ENCODE measurements at places on chromosomes 6 and 20.

DNA sequence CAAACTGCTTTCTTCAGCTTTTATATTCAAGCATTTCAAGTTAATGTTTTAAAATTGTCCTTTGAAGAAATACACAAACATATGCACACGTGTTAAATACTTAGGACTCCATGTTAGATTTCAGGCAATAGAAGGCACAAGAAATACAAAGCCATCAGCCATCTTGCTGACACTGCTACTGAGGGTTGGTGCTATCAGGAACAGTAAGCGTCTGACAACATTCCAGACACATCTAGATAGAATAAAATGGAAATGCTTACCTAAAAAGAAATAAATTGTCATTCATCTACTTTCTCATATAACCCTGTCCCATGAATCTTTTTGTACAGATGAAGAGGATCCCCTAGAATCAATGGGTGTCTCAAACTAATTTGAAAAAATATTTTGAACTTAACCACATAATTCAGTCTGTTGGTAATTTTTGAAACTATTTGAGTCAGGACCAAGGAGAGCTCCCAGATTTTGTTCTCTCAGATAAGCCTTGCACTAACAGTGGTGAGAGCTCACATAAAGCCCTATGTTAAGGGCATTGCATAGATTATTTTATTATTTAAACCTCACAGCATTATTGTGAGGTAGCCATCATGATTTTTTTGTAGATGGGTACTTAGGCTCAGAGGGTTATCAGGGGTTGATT is 631.1 kb upstream of the POU3F2 start:
- no peak for DNase-seq

- DNase-seq = no peak
These were observed 335.5 kb upstream of the POU3F2 start for GRCh38 chr6:98498866-98499265.

DNA sequence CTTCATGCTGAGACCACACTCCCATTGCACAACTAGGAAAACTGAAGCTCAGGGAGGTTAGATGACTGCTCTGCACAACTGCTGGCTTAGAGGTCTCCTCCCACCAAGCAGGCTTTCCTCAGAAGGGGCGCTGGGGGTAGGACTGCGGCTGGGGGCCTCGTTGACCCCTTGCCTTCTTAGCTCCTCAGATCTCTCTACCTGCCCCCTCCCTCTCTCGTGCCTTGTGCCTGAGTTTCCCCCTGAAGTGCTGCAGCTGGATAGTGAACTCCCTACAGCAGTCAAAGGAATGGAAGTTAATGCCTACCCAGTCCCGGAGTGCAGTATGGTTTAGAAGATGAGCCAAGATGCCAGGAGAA is 149.8 kb downstream of the GRM4 start:
- DNase-seq = no peak

- no peak for DNase-seq
These were observed 37.2 kb upstream of the TSPYL1 start for GRCh38 chr6:116316772-116317467.

GRCh38 chr6:95805699-95806098 is 210.1 kb upstream of the FUT9 start:
- DNase-seq = no peak

DNA sequence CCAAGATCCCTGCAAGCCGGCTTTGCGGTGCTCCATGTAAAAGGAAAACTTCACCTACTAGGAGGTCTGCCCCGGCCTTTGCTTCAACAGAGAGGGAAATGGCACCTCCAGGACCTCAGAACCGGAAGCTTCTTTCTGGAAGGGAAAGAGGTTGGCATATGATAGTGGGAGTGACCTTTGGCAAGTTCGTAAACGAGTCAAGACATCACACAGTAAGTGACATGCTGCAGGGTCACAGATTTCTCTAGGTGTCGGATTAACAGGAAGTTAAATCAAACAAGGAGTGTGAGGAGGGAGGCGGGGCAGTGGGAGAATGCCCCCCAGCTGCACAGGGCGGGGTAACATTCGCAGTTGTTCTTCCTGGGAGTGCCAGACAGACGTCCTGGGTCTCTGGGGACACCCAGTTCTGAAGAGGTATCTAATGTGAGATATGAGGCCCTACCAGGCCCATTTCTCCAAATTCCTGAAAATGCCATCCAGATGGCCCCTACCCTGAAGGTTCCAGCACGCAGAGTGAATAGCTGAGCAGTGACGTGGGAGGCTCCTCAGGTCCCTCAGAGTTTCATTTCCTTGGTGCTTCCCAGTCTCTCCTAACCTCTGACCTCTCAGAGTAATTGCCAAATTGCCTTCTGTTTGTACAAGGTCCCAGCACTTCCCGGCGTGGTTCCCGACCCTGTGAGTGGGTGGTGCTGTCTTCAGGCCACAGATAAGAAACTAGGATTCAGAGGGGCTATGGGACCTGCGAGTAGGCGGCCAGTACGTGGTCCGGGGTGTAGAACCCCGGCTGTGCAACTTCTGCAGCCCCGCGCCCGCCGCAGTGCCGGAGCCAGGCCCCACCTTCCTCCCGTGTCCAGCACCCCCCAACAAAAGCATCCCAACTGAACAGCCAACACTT is 1.9 kb downstream of the RRBP1 start:
- DNase-seq = no peak

- DNase-seq = no peak
These were observed 13.1 kb upstream of the POPDC3 start for GRCh38 chr6:105192707-105193465.

DNA sequence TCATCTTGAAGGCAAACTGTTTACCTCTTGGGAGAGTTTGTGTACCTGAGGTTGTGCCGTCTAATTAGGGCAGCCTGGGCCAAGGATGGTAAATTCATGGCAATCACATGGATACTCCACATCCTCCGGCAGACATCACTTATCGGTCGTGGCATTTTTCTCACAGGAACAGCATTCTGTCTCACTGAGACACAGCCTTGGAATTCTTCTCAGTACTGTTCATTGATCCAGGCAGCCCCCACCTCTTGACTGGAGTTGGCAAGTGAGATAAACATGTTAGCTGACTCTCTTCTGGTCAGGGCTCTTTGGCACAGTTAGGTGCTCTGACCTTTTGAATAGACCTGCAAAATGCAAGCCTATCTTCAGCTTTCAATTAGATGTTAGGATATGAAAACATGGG is 511.4 kb upstream of the FLRT3 start:
- DNase-seq = no peak

GRCh38 chr20:5779071-5779900 is 29.1 kb downstream of the SHLD1 start:
- no peak for DNase-seq

- DNase-seq = peak; percentile 75
These were observed 412 bp downstream of the TRIB3 start for GRCh38 chr20:380763-381580.

GRCh38 chr6:71393981-71394432 is 105.4 kb downstream of the OGFRL1 start:
- no peak for DNase-seq

DNA sequence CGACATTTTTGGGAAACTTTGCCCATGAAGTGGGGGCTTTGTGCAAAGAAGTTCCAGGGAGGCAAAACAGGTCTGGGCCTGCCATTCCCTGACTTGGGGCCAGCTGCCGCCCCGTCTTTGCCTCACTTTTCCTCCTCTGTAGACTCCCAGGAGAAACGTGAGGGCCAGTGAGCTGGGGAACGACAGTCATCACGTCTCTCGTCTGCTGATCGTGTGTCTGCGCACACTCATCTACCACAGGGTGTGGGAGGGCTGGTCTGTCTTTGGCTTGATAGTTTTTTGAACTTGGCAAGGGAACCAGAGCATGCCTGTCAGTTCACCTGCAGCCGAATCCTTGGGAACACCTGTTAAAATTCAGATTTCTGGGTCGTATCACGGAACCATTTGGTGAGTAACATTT is 8.5 kb downstream of the GHRH start:
- no peak for DNase-seq

GRCh38 chr20:19981031-19981451 is 36.1 kb upstream of the NAA20 start:
- DNase-seq = no peak

- no peak for DNase-seq
These were observed 80.5 kb upstream of the SSTR4 start for GRCh38 chr20:22954661-22955060.

- DNase-seq = no peak
These were observed 124.4 kb upstream of the FOXQ1 start for GRCh38 chr6:1187293-1188131.

- no peak for DNase-seq
These were observed 436 bp downstream of the CAGE1 start for GRCh38 chr6:7389162-7389450.

- no peak for DNase-seq
These were observed 147.8 kb downstream of the EDN3 start for GRCh38 chr20:59448196-59448595.

DNA sequence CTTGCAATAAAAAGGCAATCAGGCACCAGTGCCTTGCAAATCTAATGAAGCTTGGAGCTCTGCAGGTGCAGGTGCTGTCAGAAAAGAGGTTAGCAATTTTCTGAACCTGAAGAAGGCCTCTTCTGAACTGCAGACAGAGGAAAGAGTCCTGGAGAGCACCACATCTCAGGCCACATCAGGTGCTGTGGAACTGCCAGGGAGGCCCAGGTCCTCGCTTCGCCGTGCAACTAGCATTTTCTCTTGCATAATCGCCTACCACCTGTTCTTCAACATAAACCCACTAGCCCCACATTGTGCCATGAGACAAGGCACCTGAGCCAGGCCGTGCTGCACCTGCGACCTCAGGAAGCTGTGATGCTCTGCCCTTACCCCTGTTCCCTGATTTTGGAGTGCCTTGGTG is 187.6 kb downstream of the DTNBP1 start:
- DNase-seq = no peak

DNA sequence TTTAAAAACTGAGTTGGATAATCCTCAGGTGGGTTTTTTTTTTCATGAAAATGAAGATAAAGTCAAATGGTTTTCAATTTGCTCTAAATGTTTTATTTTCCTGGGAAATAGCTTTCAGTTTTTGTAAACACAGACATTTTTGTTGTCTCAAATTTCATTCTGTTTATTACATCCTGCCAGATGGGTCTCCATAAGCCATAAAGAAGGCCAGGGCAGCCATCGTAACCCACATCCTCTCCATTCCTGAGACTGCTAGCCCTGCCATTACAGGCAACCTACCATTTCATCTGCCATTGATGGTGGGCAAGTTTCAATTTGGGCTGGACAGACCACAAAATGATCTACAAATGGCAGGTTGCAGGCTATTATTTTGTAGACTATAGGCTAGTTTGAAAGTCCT is 60.8 kb downstream of the BTBD3 start:
- no peak for DNase-seq

- no peak for DNase-seq
These were observed 20.4 kb upstream of the UNC93A start for GRCh38 chr6:167270499-167271311.

GRCh38 chr6:24927985-24928745 is 7.6 kb downstream of the RIPOR2 start:
- DNase-seq = no peak

GRCh38 chr6:148857798-148858390 is 111.1 kb downstream of the UST start:
- no peak for DNase-seq

DNA sequence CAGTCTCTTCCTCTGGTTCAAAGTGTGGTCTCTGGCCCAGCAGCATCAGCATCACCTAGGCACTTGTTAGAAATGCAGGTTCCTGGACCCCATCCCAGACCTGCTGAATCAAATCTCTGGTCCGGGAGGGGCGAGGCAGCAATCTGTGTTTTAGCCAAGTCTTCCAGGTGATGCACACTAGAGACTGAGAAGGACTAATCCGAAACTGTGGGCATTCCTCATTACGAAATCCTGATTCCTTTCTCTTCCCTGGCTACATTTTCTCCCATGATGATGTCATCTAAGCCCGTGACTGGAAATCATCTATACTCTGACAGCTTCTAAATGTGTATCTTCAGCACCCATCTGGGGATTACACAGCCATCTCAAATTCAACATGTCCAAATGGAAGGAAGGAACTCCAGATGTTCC is 39.7 kb upstream of the PRND start:
- DNase-seq = no peak

- DNase-seq = no peak
These were observed 2.4 kb upstream of the SCRT2 start for GRCh38 chr20:677957-678356.

DNA sequence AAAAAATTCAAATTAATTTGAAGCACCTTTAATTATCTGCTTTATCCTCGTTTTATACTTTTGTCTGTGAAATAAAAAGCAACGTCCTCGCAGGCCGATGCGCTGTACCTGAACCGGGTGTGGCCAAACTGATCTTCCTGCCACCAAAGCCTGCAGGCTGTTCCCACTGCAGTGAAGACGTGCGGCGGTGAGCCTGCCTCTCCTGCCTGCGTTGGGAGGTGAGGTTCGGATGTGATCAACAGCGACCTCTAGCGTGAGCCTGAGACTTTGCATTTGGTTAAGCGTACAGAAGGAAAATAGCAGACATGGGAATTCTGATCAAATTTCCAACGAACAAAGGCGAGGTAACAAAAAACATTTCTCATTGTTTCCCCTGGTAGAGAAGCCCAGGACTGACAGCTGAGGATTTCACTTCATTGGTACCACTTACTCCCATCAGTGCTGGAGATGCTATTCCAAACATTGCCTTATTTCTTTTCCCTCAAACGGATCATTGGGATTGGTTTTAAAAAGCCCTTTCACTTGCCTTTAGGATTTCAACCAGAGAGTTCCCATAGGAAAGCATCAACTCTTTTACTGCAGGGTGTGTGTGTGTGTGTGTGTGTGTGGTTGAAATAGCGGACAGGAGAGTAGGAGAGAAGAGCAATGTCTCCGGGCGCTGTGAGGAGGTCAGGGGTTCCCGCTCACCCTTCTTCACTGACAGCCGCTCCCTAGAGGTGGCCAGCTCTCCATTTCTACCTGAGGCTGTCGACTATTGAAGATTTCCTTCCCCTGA is 56.6 kb upstream of the CCN6 start:
- DNase-seq = peak; percentile 80

- no peak for DNase-seq
These were observed 693.6 kb downstream of the QKI start for GRCh38 chr6:164108092-164108491.

DNA sequence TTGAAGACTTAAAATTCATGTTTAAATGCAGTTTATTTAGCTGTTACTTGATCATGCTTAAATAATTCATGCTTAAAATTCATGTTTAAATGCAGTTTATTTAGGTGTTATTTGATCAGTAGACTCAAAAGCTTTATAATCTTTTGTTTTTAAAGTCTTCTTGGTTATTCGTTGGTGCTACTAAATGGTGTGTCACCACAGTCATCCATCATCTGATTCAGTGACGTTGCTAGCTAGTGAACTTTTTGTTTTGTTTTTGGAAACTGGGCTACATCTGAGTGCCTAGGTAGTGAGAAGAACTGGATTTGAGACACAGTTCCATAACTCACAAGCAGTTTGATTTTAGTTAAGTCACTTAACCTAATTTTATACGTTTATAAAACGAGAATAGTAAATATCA is 20.9 kb downstream of the SCAF8 start:
- no peak for DNase-seq

GRCh38 chr6:39338397-39338796 is 15.9 kb upstream of the KCNK16 start:
- DNase-seq = no peak

GRCh38 chr6:223136-223535 is 69.2 kb upstream of the DUSP22 start:
- DNase-seq = peak; percentile 17

- no peak for DNase-seq
These were observed 121.5 kb upstream of the RIPOR2 start for GRCh38 chr6:25057111-25057905.
